ENCODE measurements at places on chromosomes 1 and 21.
A peak's percentile ranks its signal among the peaks of the same experiment; 100 is the strongest.

DNA sequence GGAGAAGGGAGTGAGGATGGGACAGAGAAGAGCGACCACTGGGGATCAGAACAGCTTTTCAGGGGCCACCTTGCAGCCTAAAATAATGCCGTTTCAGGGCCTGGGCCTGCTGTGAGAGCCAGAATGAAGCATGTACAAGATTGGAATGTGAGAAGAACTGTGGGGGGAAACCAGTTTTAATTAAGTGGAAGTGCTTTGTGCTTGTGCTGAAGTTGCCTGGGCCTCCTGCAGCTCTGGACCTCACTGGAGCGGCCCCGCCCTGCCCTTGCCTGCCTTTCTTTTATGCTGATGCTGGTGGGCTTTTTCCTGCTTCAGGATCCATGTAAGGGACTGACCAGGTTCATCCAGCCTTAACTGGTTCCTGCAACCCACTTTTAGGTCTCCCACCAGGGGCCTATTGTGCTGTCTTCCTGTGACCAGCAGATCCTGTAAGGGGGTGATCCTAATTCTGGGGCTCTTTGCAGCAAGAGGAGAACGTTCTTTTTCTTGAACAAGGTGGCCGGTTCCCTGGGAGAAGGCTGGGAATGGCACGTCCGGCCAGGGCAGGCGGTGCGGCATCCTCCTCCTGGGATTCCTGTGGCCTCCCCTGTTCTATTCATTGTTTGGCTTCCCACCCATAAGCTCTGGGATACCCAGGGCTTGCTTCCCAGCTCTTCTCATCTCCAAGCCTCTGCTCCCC lies 3.2 kb downstream of the C1orf226 start:
- DNase-seq: no peak

GRCh38 chr1:200362421-200362820 lies 47.4 kb downstream of the ZNF281 start:
- peak; percentile 61 for DNase-seq

DNA sequence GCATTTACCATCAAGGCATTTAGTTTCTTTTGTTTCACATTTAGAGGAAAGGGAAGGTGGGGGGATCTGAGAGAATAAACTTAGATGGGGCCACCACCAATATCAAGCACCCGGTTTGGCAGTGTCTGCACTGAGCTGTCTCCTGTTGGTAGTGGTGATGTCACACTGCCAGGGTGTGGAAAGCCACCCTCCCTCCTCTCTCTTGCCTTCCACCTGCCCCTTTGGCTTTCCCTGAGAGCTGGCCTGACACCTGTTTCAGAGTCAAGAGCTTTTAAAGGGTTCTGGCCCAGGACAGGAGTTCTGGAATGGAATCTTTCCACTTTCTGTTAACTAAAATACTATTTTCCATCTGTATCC lies 13.4 kb downstream of the ATF3 start:
- no peak for DNase-seq

DNA sequence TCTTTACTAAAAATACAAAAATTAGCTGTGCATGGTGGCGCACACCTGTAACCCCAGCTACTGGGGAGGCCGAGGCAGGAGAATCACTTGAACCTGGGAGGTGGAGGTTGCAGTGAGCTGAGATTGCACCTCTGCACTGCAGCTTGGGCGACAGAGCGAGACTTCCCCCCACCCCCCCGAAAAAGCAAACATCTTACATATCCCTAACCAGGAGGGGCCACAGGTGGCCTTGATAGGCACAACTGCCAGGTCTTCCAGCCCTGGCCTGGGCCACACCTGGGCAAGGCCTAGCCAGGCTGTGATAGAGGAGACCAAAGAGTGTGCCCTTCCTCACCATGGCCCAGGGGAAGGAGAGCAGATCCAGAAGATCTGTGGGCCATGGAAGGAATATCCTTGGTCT lies 28.6 kb upstream of the POU3F1 start:
- no peak for DNase-seq

DNA sequence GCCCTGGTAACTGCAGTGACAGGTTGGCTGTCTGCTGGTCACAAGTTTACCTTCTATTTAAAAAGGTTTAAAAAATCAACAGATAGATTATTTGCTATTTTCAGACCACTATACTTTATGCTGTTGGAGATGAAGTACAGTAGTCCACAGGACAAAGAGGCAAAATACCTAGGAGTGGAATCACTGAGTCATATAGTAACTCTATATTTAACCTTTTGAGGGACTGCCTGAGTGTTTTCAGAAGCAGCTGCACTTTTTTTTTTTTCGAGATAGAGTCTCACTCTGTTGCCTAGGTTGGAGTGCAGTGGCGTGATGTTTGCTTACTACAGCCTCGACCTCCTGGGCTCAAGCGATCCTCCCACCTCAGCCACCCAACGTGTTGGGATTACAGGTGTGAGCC lies 11.7 kb downstream of the CNIH4 start:
- no peak for DNase-seq

GRCh38 chr1:20896826-20897225 lies 109.7 kb upstream of the HP1BP3 start:
- no peak for DNase-seq

GRCh38 chr1:93585059-93585966 lies 96.3 kb downstream of the BCAR3 start:
- DNase-seq: no peak

DNA sequence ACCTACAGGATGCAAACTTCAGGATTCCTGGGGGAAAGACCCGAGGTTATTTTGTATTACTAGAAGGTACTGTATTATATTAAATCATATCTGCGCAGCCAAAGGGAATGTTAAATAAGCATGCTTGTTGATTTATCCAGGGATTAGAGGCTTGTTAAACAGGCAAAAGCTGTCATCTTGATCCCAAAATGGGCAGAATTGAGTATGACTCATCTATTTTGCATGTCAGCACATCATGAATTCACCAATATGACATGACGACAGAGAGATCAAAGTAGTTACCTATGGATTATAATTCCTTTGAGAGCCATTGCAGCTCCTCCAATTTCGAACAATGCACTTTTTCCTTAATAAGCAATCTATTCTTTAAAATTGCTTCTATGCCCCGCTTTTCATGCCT lies 66.1 kb downstream of the TBX15 start:
- DNase-seq: no peak

GRCh38 chr1:196660852-196661251 lies 9.0 kb downstream of the CFH start:
- DNase-seq: no peak

DNA sequence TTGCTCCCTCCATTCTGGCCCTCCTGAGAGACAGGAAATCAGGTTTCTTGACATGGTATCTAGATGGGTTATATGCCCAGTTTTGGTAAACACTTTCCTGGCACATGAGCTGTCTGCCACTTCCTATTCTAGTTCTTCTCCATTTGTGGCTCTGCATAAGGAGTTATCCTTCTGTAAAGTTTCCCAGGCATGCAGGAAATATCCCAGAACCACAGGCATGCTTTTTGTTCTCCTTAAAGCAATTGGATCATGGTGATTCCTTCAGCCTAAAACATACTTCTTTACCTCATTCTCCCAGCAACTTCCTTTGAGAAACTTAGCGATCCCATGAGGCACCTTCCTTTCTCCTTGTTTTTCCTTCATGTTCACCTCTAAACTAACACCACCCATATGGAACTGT lies 199.8 kb downstream of the CRB1 start:
- no peak for DNase-seq

DNA sequence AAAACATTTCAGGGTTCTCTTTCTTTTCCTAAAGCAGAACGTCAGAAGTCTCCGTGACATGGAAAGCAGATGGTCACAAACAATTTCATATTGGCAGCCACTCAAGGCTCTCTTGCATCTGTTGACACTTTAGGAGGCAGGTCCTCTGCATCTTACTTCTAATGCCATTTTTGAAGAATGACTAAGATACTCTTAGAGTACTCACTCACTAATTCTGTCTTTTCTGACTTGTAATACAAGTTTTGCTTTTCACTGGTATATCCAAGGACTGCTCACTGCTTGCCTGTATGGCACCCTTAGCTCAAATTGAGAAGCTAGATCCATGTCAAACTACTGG lies 68.3 kb downstream of the PRRX1 start:
- DNase-seq: no peak

- no peak for DNase-seq
These were observed 36.8 kb downstream of the CITED4 start for GRCh38 chr1:40825435-40825788.

DNA sequence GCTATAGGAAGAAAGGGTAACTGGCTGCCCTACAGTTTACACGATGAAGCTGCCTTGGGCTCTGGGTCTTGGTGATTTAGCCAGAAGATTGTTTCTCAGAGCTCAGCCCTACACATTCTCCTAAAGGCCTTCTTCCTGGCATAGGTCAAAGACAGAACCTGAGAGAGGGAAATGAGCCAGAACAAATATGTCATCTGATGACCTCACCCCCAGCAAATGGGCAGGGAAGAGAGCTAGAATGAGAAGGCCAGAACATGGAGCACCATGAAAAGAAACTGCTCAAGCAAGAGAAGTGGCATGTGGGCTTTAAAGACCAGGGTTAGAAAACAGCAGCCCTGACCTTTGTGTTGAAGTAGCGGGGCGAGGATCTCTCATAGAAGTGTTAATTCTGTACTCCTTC lies 5.5 kb upstream of the ILDR2 start:
- no peak for DNase-seq

DNA sequence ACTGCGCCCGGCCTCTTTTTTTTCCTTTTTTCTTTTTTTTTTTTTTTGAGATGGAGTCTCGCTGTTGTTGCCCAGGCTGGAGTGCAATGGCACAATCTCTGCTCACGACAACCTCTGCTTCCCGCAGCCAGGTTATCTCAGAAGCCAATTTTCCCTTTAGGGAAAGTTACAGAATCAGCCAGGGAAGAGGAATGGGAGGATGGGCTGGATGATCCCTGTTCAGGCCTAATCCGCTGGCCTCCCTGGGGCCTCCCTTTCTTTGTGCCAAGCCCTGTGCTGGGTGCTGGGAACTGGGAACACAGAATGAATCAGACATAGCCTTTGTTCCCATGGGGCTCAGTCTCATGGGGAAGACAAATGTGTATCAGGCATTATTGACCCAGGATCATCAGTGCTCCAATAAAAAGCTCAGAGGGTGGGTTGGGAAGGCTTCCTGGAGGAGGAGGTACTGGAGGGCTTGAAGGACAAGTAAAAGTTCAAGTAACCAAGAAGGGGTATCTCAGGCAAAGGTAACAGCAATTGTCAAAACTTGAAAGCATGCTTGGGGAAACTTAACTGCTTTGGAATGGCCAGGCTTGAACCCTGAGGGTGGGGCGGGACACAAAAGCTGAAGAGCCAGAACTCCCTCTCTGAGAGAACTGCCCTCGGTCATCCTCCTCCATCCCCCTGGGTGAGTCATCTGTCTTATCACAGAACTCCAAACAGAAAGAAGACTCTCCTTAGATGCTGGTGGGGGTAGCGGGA lies 14.3 kb downstream of the ECHDC2 start:
- no peak for DNase-seq

- no peak for DNase-seq
These were observed 58.1 kb downstream of the SCCPDH start for GRCh38 chr1:246782120-246782900.

Measured in caudate nucleus (tissue), 63 donors.